ENCODE measurements at places on chromosomes 12 and 14. TPM values are rescaled to one million over a fixed set of nuclear protein-coding genes. Genes with fewer than 3 reads are reported as not detected.

DNA sequence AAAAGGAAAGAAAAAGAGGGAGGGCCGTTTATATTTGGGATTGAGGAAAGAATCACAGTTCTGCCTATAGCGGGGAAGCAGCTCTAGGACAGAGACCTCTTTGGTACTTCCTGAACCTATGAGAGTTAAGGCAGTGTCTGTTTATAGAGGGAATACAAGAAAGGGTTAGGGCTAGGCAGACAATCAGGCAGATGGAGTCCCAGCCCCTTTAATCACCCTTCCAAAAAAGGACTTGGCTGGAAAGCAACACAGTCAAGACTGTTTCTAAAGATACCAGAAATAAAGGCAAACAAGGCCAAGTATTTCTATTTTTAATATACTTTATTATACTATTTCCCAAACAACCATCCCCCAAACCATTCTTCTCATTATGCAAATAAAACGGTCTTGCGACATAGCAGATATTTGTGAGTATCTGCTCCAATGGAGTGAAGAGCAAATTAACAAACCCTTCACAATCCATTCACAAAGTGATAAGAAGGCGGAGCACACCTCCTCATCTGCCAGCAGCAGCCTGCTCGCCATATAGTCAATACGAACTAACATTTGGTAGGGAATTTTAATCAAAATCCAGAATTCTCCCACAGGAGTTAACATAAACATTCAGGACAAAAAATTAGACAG lies 697 bp upstream of the GRIP1 start:
- no peak for DNase-seq

DNA sequence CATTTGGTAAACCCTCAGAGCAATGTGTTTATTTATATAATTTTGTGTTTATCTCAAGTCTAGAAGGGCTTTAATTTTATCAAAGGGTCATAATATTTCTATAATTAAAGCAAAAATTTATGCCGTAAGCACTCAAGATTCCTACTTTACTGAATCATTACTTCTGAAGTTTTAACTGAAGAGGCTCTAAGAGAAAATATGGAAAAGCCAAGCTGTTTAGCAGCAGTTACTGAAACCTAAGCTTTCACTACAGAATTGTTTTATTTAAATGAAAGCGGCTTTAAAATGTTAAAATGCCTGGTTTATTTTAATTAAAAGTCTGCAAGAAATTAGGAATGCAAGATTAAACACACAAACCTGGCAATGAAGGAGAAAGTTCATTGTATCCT lies 73.9 kb upstream of the BBS10 start:
- DNase-seq, result no peak

DNA sequence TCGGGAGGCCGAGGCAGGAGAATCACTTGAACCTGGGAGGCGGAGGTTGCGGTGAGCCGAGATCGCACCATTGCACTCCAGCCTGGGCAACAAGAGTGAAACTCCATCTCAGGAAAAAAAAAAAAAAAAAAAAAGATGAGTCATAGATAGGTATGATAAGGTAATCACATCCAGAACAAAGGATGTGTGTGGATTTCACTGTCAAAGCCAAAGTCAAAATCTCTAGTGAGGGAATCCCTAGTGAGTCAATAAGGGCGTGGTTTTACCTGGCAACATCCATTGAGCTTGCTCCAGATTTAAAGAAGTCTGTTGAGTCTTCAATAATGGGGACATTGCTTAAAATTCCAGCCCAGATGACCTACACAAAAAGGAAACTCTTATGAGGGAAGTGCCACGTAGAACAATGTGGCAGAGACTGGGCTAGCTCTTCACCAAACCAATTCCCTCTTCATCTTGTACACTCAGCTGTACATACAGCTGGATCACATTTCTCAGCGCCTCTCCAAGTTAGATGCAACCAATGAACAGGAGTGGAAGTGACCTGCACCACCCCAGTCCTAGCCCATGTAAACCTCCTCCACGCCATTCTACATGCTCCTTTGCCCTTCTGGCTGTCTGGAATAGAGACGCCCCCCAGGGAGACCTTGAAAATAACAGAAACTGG lies 23.4 kb downstream of the ALDH1L2 start:
- DNase-seq, result no peak

HCAR3 gene
- total RNA-seq, result 0.29 TPM

KRT83 gene
- not detected for total RNA-seq

GRCh38 chr14:33569821-33570687 lies 380.8 kb downstream of the EGLN3 start:
- no peak for DNase-seq

CATSPERB gene
- 12.9 TPM for total RNA-seq

DNA sequence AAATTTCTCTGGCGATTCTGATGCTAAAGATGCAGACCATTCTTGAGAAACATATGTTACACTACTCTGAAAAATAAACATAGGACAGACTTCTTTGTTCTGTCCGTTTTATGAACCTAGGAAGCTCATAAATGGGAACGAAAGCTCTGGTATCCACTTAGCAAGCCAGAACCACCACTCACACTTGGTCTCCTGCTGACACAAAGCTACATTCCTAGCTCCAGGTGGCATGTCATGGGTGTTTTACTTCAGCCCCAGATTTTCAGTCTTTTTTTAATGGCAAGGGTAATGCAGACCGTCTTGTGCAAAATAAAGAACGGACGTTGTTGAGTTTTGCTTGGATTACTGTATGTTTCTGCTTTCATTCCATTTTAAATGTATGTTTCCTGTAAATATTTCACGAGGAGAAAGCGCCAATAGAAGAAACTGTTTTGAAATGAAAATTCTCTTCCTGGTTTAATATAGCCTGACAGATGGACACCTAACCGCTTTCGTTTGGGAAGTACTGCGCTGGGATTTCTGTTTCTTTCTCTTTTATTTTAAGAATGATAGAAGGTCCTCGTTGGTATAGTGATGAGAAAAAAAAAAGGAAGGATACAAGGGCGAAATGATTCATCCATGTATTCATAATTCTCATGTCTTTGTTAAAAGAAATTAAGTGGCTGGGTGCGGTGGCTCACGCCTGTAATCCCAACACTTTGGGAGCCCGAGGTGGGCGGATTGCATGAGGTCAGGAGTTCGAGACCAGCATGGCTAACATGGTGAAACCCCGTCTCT lies 871 bp upstream of the COQ5 start:
- no peak for DNase-seq

DNA sequence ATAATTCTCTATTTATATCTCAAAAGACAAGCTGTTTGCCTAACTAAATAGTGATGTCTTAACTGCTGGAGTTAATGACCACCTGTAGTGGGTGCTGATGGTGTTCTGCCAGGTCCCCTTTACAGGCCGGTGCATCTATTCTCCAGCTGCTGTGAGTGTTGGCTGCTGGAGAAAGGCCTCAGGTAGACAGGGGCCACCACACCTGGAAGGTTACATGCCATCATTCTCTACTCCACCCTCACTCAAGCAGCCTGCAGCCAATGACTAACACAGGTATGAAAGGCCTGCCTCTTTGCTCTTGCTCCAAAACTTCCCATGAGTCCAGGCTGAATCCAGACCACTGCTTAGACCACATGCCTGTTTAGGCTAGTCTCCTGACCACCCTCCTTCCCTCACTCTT lies 73.9 kb downstream of the RPS6KA5 start:
- no peak for DNase-seq

CCDC177 gene
- not detected for total RNA-seq

DNA sequence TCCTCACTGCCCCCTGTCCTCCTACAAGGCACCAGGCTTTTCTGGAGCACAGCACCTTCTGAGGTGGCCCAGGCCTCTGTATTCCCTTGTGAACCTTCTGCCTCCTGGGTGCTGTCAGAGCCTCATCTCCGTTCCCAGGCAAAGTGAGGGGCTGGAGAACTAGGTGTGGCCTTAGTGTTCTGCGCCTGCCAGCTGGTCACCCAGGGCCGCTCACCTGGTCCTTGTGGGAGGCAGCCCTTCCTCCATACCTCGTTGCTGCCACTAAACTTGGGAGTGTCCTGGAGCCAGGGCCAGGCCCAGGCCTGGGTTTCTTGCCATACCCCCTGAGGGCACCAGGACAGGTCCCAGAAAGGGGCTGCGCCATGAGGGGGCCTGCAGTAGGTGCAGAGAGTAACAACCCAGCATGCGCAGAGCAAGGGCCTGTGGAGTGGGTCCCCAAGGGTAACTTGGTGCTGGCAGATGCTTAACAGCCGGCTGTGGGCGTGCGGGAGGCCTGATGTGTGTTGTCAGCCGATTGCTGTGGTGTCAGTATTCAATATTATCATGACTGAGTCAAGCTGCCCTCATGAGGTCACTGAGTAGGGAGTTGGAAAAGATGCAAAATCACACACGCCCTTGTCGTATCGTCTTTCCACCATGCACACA lies 17.1 kb downstream of the OTUB2 start:
- DNase-seq, result peak; percentile 74

- no peak for DNase-seq
Observed at GRCh38 chr12:30537228-30537627, 158.4 kb downstream of the IPO8 start.

- DNase-seq, result no peak
Observed at GRCh38 chr12:102033991-102034745, 27.6 kb downstream of the WASHC3 start.

- no peak for DNase-seq
Observed at GRCh38 chr14:33120341-33120740, 181.7 kb downstream of the NPAS3 start.

Data from aorta (tissue), 5 donors.